ENCODE measurements at places on chromosomes 6 and 20.

- no peak for DNase-seq
These were observed 68.8 kb downstream of the TMEM242 start for GRCh38 chr6:157254538-157254937.

- no peak for DNase-seq
These were observed 50.0 kb downstream of the GJA10 start for GRCh38 chr6:89944181-89944755.

DNA sequence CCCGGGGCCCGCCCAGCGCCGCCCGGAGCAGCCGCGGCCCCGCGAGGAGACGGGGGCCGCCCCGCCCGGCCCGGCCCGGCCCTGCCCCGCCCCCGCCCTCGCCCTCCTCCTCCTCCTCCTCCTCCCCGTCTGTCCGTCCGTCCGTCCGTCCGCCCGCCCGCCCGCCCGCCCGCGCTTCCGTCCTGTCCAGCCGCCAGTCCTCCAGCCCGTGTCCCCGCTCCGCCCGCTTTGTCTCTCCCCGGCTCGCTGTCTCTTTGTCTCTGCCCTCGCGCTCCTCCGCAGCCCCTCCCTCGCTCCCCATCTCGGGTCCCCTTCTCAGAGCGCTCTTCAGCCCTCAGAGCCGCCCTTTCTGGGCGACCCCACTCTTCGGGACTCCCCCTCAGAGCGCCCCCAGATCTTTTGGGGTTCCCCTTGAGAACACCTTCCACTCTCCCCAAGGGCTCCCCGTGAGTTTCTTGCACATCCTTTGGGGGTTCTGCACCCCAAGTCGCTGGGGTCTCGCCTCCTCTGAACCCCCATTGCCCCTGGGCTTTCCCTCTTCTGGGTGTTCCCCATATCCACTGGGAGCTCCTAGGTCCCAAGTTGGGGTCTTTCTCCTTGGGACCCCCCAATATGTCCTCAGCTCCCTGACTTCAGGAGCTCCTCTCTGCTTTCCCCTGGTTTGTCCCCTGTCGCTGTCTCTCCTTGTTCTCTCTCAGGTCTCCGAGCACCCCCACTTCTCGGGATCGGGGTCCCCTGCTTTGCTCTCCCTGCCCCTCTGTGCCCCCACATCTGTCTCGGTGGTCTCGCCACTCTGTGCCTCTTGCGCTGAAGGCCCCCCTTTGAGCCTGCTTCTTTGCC, 79.5 kb upstream of the MYL9 start:
- peak; percentile 29 for DNase-seq

DNA sequence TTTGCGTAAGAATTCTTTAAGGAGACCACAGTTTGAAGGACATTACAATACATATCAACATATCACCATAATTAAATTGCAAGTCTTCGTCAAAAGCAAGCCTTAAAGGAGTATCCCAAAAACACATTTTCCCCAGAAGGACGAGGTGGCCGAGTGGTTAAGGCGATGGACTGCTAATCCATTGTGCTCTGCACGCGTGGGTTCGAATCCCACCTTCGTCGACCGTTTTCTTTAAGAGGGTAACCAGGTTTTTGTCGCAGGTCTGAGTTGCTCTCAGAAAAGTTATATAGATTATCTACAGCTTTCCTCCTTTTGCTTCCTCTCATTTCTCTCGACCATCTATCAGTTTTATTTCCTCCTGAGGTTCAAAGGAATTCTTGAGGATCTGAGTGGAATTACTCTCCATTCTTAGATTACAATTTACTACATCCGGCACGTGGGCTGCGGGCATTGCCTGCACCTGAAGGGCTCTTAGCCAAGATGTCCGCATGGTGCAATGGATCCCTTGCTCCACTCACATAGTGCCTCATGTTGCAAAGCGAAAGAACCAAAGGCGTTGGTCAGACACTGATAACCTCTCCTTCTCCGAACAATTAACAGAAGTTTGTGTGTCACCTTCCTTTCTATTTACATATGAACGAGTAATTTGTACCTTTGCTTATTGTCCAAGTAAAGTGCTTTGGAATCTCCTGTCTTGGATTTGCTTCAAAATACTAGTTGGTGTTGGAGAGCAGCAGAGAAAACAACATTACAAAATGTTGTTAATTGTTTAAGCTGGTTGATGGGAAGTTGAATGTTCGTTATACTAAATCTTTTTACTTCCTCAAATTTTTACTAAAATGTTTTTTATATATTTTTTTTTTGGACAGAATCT, 14.0 kb downstream of the POM121L2 start:
- no peak for DNase-seq

- DNase-seq, result no peak
These were observed 124.1 kb upstream of the LOC128125822 start for GRCh38 chr6:63448229-63448628.

- no peak for DNase-seq
These were observed 767.1 kb downstream of the KIF16B start for GRCh38 chr20:15806105-15806504.

- DNase-seq, result no peak
These were observed 172.1 kb upstream of the ARG1 start for GRCh38 chr6:131400779-131401496.

DNA sequence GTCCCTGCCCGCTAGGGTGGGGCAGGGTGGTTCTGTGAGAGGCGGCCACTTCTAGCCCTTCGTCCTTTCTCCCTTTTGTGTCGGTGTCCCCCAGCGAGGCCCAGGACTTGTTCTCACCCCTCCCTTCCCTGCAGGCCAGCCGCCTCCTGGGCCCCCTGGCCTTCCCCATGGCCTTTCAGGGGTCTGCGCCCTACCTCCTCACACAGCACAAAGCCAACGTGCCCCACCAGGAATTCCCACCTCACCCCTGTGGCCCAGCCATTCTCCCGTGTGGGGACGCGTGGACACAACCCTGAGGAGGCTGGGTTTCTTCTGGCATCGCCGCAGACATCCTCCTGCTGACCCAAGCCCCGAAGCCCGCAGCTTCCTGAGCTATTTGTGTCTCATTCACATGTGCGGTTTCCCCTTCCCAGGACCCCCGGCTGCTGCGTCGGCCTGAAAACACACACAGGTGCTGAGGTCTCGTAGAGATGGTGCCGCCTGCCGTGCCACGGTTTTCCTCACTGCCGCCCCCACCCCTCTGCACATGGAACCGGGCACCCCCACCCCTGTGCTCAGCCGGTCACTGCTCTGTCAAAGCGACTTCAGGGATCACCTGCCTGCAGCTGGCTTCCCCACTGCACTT, 375.8 kb downstream of the CDH4 start:
- no peak for DNase-seq

DNA sequence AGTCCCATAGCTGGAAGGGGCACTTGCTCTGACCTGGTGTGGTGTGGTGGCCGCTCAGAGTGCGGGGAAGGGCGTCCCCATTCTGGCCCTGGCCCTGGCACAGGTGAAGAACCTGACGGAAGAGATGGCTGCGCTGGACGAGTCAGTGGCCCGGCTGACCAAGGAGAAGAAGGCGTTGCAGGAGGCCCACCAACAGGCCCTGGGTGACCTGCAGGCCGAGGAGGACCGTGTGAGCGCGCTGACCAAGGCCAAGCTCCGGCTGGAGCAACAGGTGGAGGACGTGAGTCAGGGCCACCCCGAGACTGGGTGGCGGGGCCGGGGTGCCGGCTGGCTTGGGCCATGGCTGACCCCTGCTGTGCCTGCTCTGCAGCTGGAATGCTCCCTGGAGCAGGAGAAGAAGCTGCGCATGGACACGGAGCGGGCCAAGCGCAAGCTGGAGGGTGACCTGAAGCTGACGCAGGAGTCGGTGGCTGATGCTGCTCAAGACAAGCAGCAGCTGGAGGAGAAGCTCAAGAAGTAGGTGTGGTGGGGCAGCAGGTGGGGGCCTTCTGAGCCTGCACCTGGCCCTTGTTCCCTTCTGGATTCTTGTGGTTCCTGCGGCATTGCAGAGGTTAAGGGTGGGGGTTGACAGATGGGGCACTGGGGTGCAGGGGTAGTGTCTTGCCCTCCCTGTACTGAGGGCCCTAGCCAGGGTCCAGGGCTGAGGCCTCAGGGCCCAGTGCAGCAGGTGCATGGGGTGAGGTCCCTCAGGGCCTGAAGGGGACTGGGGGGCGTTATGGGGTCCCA, 40.8 kb downstream of the MYH7B start:
- DNase-seq, result no peak

Data from effector CD4-positive, alpha-beta T cell (primary cell).